ENCODE measurements at places on chromosomes 7 and 10. TPM values are rescaled to one million over a fixed set of nuclear protein-coding genes. Genes with fewer than 3 reads are reported as not detected.

GRCh38 chr7:18224138-18224537, 196.5 kb upstream of the PRPS1L1 start:
- DNase-seq = no peak

The SPOCK2 gene
- not detected for total RNA-seq

DNA sequence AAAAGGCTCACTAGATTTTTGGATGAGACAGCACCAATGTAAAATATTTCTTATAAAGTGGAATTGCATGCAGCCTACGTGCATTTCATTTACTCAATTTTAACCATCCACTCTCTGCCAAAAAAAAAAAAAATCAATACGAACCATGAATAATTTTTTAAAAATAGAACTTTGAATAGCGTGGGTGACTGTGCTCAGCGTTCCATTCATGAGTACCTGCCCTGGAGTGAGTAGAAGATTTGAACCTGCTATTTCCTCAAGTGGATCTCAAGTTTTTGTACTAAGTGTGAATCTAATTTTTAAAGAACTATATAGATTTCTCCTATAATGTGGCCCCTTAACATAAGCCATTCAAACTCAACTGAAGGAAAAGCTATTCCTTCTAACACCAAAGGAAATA, 105.3 kb downstream of the ARHGAP12 start:
- no peak for DNase-seq

DNA sequence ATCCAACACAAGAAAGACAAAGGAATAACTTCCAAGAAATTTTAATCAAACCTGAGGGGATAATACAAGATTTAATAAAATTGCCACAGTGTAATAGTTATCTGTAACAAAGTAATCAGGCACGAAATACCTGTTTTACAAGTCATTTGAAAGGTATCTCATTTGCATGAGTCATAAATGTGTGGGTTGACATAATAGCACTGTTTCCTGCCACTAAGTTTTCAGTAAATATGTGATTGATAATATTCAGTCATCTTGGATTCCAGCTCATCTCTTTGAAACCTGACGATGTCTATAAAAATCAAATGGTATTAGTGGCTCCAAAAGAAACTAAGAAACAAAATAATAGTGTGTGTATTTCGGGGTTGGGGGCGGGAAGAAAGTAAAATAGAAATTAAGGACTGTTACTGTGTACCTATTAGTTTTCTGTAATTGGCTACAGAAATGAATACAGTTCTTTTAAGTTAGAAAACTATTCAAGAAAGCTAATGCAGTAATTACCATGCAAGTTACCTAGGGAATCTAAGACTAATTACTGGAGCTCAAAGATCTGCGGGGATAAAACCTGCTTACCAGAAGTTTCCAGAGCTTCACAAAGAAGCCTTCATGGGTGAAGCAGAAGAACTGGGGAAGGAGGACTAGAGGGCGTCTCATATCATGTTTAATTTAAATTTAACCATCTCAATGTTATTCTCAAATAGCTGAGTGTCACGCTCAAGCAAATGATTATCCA, 100.7 kb downstream of the ST8SIA6 start:
- peak; percentile 41 for DNase-seq

The SEMA3D gene
- 1.5 TPM for total RNA-seq

The NPS gene
- not detected for total RNA-seq

GRCh38 chr7:26944501-26945358, 80.3 kb upstream of the SKAP2 start:
- DNase-seq = no peak

The LIPM gene
- not detected for total RNA-seq

The HDAC9 gene
- 16.1 TPM for total RNA-seq

- no peak for DNase-seq
These were observed 55.5 kb upstream of the LRGUK start for GRCh38 chr7:134071355-134072331.

The PRKRIP1 gene
- 19.9 TPM for total RNA-seq

GRCh38 chr7:90698616-90699015, 102.5 kb downstream of the CDK14 start:
- no peak for DNase-seq

- peak; percentile 20 for DNase-seq
These were observed 176.3 kb downstream of the DGKI start for GRCh38 chr7:137670222-137671064.

DNA sequence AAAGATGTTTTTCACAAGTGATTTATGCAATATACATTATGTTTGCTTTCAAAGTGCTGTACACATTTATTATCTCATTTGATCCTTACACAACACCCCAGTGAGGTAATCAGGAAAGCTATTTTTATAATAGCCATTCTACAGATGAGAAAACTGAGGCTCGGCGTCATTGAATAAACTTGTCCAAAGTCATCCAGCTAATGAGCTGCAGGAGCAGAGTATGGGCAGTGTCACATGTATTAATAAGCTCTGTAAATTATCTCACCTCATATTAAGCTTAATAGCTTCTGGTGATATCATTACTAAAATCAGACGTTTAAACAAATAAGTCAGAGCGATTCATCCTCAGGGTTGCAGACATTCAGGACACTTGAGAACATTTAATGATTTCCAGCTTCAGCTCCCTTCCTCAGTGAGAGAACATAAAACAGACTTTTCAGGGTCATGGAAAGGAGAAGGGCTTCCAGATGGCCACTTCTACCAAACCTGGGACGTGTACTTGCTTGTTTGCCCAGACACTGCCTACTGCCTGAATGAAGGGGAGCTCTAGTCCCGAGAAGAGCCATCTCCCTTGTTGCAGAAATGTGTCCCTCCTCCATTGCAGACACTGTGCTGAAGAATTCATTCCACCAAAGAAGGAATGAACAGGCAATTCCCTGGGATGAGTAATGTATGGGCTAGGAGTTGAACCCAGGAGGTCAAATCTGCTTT, 20.5 kb upstream of the FZD1 start:
- DNase-seq = no peak

DNA sequence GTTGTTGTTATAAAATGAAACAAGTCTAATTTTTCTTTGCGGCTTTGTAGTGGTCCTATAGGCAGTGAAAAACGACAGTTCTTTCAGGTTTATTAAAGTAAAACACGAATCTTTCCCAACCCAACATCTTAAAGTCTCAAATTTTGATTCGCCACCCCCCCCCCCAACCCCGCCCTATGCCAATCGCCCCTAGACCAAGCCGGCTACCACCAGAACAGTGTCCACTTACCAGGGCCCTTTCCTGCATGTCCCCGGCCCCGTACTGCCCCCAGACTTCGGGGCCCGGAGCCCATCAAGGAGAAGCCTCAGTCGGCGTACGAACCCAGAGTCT, 335 bp upstream of the CHCHD1 start:
- no peak for DNase-seq

The SFR1 gene
- total RNA-seq = 16.3 TPM

GRCh38 chr7:39172137-39172536, 194.4 kb downstream of the POU6F2 start:
- DNase-seq = no peak

GRCh38 chr10:95525033-95525418, 36.1 kb downstream of the SORBS1 start:
- peak; percentile 8 for DNase-seq

DNA sequence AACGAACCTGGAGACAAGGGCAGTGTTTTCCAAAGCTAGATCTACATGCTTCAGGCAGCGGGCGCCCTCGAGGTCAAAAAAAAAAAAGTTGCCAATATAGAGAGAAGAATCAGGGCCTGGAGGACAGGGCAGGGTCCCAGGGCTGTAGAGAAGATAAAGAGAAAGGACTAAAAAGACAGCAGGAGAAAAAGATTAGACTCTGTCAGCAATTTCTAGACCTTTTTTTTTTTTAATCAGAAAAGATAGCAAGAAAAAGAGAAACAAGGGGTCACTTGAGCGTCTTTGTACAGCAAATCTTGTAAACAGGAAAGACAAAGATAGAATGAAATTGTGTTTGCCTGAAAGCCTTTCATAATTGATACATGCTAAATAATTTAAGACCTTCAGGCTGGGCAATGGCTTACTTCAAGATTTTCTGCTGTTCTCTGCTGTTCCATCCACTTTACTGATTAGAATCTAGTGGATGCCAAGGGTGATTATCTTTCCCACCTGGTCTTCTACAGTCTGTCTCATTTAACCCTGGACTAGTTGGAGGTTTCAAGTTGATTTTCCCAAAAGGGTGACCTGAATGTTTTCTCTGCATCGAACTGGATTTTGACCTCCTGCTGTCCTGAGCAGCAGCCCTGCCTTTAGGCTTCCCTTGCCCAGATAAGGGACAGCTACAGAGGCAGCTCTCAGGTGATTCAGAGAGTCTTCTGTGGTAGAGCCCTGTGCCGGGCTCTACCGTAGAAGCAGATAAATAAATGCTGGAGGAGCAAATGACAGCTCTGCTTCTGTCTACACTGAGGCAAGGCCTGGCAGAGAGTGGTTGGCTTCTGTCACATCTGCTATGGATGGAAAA, 5.1 kb downstream of the LMOD2 start:
- DNase-seq = no peak

The PNLIPRP2 gene
- total RNA-seq = not detected

DNA sequence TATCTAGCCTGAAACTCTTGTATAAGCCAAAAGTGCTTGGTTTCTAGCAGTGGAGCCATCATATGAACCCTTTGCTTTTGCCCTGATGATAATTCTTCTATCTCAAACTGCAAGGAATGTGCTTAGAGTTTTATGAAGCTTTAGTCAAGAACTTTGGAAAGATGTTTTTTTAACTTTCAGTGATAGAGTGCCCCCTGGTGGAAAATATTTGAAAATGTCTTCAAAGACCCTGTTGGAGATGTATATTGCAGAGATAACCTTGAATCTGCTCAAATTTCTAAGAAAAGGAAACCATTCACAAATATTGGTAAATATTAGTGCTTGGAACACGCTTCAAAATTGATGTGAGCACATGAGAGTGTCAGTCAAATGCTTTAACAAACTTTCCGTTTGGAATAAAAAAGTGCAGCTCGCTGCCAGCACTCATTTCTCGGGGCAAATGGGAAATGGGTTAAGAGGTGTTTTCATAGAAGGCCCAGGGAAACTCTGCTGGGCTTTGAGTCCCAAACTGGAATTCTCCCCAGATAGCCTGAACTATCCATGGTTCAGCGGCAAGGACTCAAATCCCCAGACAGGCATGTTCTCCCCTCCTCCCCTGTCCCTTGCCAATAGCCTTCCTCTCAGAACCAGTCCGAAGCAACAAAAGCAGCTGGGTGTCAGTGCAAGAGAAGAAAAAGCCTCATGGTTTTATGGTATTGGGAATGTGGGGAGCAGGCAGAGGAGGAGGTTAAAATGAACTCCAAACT, 129.3 kb downstream of the MYOF start:
- DNase-seq = peak; percentile 36

DNA sequence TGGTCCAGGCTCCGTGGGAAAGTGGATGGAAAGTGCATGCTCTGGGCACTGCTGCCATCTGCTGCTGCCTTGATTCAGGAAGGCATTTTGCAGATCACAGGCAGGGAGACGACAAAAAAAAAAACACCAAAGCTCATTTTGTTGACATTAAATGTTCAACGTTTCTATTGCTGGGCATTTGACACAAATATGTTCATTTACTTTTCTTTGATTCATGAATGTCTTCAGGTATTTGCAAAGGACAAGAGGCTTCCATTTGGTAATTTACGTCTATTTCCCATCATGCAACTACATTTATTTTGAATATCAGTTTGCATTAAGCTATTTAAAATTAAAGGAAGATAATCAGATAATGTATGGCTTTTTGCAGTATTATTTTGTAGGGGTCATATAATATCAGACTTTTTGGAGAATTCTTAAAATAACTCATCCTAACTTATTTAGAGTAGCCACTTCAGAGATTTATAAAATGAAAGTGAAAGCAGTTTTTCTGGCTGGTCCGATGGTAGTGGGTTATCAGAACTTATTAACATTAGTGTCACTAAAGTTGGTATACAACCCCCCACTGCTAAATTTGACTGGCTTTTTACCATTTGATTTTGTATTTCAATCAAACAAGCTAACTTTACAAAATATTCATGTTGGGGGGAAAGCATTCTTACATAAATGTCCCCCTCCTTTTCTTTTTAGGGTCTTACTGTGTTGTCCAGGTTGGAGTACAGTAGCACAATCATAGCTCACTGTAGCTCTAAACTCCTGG, 65.3 kb downstream of the PDIA4 start:
- DNase-seq = peak; percentile 73

GRCh38 chr7:7178081-7178480, 4.3 kb upstream of the C1GALT1 start:
- no peak for DNase-seq

DNA sequence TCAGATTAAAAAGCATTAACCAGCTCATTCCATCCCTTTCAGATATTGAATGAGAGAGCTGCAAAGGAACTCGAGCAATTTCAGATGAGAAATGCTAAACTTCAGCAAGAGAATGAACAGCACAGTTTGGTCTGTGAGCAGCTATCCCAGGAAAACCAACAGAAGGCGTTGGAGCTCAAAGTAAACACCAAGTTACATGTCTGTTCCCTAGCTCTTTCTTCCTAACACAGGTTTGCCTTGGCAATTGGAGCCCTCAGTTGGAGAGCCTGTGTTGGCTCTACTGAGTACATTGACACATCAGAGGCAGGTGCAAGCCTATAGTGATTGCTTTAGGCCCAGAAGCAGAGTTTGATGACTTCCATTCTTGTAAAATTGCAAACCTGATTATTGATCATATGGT, 14.7 kb downstream of the CFAP58 start:
- DNase-seq = no peak

- DNase-seq = no peak
These were observed 3.1 kb upstream of the STEAP4 start for GRCh38 chr7:88309819-88310218.

The MAGI2 gene
- total RNA-seq = 0.84 TPM

The IKZF1 gene
- not detected for total RNA-seq

The RPS24 gene
- 3,014 TPM for total RNA-seq

The PDK4 gene
- not detected for total RNA-seq

- DNase-seq = no peak
These were observed 343.9 kb upstream of the SHH start for GRCh38 chr7:156155988-156156733.

DNA sequence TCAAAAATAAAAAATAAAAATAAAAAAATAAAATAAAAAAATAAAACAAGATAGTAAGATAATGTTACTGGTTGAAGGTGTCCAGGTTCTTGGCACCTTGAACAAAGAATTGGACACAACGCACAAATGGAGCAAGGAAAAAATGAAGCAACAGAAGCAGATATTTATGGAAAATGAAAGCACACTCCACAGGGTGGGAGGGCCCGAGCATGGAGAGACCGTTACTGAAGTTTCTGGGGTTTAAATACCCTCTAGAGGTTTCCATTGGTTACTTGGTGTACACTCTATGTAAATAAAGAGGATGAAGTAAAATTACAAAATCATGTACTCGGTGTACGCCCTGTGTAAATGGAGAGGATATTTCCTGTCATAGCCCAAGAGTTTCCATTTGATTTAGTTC, 15.7 kb upstream of the PFKP start:
- no peak for DNase-seq

The ABLIM1 gene
- total RNA-seq = 0.10 TPM
